Activated CD8-positive, alpha-beta memory T cell treated with anti-CD3 and anti-CD28 coated beads, Interleukin-2, amount 50 U/mL, for 4 hours (primary cell): ENCODE measurements at places on chromosomes 6 and 20.

GRCh38 chr6:31521835-31522234 lies 6.9 kb upstream of the MCCD1 start:
- DNase-seq, result no peak

GRCh38 chr6:42142118-42142835 lies at the start of gene C6orf132:
Gene C6orf132, minus strand, starts transcription at chr6:42142620. Its CDS starts 176 bp downstream, at chr6:42142444.
- no peak for DNase-seq

GRCh38 chr6:100751590-100751989 lies 129.5 kb downstream of the ASCC3 start:
- DNase-seq, result no peak

DNA sequence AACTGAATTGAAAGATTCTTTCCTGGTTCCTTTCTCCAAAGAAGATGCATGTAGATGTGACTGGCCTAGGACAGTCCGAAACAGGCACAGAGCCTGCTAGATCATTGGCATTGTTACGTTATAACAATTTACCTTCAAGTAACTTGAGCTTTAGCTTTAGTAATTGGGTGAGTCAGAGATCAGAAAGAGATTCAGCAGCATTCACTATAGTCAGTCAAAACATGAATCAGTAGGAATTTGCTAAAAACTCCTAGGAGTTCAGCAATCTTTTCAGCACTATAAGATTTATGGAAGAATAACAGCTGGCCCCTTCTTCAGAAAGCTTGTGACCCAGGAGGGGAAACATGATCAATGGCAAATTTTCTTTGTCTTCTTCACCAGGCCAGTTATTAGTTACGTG lies 281.7 kb upstream of the PRDM1 start:
- DNase-seq, result no peak

DNA sequence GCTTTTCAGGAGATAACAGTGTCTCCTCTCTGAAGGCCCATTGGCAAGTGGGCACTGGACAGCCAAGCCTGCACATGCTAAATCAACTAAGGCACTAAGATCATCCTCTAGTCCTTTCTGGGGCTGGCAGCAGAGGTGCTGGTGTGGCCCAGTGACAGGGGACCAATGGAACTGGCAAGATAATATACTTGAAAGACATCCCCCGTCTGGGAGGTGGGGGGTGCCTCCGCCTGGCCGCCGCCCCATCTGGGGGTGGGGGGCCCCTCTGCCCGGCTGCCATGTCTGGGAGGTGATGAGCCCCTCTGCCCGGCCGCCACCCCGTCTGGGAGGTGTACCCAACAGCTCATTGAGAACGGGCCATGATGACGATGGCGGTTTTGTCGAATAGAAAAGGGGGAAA lies 223.3 kb downstream of the UNC5CL start:
- DNase-seq, result no peak

- no peak for DNase-seq
Observed at GRCh38 chr6:155791186-155791585, 335.5 kb upstream of the NOX3 start.

DNA sequence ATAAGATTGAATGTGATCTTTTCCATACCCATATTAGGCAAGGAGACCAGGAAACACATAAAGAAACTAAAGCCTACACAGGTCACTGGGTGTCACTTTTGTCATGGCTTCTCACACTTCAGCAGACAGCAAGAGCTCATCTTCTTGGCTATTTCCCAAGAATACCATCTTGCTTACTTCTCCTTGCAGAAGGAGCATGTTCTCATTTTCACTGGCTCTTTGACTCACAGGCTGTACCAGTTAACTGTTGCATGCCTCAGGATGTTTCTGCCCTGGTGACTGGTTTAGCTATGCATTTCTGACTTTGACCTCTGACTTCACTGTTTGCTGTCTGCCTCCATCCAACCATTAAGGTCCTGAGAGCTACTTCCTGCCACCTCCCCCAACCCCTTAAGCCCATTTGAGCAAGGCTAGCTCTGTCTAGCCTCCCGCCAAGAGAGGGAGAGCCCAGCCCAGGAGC lies 40.3 kb upstream of the OGFRL1 start:
- DNase-seq, result no peak

DNA sequence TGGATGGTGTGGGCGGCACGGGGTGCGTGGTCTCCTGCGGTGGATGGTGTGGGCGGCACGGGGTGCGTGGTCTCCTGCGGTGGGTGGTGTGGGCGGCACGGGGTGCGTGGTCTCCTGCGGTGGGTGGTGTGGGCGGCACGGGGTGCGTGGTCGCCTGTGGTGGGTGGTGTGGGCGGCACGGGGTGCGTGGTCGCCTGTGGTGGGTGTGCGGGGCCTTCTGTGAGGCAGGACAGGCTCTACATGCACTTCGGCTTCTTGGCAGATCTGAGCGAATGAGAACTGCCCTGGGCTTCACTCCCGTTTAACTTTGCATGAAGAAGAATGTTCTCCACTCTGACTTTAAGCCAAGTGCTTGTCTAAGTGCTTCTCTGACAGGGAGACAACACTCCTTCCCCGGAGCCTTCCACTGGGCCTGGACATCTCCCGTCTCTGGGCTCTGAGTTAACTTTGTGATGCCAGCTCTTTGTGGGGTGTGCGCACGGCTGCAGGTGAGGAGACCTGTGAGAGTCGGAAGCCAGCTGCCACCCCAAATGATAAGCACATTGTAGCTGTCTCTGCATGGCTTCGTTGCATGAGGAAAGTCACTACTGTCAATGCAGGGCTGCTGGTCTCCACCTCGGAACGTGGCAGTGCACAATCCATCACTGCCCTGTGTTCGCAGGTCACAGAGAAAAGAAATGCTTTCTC lies 244.8 kb downstream of the DLL1 start:
- DNase-seq, result no peak

DNA sequence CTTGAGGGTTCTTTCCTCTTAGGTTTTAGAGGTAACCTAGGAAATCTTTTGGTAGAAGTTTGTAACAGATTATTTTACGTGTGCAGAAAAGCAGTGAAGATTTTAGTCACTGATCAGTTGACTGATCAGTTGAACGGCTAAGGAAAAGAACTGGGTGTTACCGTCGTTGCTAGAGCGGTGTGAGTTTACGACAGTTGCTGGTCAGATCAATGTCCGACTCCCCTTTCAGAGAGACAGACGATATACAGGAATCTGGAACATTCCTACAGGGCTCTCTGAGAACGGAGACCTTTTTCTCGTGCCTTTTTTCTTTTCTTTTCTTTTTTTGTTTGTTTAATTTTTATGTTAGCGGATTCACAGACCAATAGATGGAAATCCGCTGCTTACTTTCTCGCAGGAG lies 132.1 kb upstream of the ZNF184 start:
- DNase-seq, result no peak

DNA sequence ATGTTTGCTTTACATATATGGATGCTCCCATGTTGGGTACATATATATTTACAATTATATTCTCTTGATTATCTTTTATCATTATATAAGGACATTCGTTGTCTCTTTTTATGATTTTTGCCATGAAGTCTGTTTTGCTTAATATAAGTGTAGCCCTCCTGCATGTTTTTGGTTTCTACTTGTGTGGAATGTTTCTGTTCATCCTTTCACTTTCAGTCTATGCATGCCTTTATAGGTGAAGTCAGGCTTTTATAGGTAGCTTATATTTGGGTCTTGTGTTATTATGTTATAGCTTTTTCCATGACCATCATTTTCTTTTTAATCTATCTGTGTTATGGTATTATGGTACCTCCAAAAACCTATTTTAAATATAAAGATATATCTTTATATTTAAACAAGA lies 612.5 kb upstream of the HS3ST5 start:
- DNase-seq, result no peak

GRCh38 chr6:56243518-56244070 lies 3.8 kb downstream of the COL21A1 start:
- DNase-seq, result no peak

GRCh38 chr6:163419413-163420288 lies 5.1 kb downstream of the QKI start:
- no peak for DNase-seq

- no peak for DNase-seq
Observed at GRCh38 chr6:38320843-38321242, 318.9 kb downstream of the BTBD9 start.

DNA sequence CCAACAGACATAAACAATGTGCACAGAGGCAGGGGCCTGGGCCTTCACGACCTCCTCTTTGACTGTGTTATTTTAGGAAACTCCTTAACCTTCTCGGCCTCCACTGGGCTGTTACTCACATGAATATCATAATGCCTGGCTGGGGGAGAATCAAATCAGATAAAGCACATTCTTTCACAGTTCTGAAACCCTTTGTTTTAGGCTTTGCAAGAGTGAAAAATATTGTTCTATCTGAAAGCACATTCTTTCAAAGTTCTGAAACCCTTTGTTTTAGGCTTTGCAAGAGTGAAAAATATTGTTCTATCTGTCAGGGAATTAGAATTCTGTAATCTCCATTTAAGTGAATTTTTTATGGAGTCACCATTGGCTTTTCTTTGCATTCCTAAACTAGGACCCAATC lies 50.7 kb upstream of the SYNDIG1 start:
- DNase-seq, result no peak

DNA sequence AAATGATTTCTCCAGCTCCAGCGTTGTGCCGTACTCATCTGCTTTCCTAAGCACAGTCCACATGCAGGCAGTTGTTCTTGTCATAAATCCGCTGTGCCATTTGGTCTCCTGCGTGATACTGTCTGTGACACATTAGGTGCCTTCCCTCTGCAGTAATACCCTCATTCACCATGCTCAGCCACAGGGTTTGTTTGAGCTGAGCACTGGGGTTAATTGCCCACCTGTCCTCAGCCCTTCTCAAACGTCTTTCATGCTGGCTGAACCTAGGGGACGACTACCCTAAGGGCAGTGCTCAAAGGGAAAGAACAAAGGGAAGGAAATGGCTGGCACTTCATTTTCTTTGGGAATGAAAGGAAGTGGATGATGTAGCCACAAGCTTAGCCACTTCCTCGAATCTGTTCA lies 64.2 kb upstream of the MYLIP start:
- DNase-seq, result no peak

GRCh38 chr6:85172705-85173104 lies 277.2 kb upstream of the NT5E start:
- DNase-seq, result no peak

GRCh38 chr6:24481449-24481848 lies 7.9 kb downstream of the GPLD1 start:
- no peak for DNase-seq

- no peak for DNase-seq
Observed at GRCh38 chr20:32333181-32333987, 24.7 kb upstream of the ASXL1 start.

DNA sequence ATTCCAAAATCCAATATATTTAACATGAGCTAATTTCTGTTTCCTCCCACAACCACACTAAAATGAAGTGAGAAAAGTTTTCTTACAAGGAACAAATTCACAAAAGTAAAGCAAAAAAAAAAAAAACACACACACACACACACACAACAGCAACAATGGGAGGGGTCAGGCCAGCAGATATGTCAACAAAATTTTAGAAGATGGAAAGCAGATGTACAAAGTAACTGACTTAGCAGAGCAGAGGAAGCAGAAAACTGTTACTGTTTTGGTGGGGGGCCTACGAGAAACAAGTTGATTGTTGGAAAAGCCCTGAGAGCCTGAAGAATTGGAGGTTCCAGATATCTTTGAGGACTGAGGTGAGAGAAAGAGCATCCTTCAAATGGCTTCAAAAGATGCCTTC lies 11.7 kb downstream of the EPB41L2 start:
- DNase-seq, result no peak

- peak; percentile 35 for DNase-seq
Observed at GRCh38 chr6:129686941-129687627, 22.9 kb downstream of the ARHGAP18 start.

- DNase-seq, result no peak
Observed at GRCh38 chr6:3928111-3928510, 78.9 kb downstream of the FAM50B start.

DNA sequence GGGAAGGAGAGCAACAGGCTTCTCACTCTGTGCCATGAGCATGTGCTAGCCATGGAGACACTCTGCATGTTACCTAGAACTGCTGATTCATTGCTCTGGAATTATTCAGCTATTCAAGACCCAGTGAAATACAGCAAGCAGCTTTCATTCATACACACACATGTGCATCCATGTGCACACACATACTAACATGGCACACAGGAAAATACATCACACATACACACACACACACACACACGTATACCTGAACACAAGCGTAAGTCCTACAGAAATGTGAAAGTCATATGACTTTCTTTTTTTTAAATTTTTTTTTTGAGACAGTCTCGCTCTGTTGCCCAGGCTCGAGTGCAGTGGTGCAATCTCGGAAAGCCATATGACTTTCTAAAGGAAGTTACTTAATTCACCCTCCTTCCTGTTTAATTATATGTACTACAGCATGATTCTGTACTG lies 108.2 kb upstream of the NFATC2 start:
- no peak for DNase-seq

DNA sequence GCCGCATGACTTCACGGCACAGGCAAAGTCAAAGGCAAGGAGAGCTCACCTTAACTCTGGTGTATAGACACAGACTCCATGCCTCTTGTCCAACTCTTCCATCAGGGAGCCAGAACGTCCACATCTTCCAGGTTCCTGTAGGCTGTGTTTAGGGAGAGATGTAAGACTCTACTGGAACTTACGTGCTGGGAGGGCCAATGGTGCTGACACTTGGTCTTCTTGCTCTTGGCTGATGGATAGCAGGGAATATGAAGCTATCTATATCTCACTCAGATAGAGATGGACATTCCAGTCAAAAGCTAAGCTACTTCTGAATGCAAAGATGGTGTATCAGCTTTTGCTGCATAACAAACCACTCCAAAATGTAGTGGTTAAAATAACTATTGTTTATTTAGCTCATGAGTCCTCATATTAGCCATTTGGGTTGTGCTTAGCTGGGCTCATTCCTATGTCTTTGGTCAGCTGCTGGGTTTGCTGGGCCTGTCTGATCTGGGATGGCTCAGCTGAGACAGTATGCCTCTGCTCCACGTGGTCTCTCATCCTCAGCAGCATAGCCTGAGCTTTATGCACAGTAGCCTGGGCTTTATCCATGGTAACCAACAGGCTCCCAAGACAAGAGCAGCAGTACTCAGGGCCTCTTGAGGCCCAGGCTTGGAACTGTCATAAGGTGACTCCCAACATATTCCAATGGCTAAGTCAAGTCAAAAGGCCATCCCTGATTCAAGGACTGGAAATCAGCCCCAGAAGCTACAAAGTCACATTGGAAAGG lies 111.6 kb downstream of the SNX5 start:
- no peak for DNase-seq

- DNase-seq, result no peak
Observed at GRCh38 chr20:24109537-24109936, 121.0 kb upstream of the GGTLC1 start.

GRCh38 chr6:98942263-98942803 lies 5.4 kb downstream of the FBXL4 start:
- no peak for DNase-seq

DNA sequence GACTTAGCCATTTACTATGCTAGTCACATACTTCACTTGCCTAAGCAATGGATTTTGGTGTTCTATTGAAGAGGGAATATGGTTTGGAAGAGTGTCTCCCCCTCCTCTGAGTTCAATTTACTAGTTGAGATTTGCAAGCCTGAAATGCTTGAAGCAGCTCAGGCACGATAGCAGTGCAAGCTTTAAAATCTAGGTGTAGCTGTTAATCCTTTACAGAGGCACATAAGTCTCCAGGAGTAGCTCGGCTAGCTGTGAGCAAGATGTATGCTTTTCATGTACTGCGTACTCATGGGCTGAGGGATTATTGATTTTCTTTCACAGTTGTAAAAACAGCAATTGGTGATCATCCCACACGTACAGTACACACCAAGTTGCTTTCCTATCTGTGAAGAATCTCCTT lies 726 bp downstream of the FLRT3 start:
- no peak for DNase-seq

- DNase-seq, result no peak
Observed at GRCh38 chr6:152979116-152979515, 3.7 kb downstream of the FBXO5 start.

GRCh38 chr6:113998811-113999210 lies 27.9 kb upstream of the HDAC2 start:
- no peak for DNase-seq
